ENCODE measurements at places on chromosomes 7 and 10. TPM values are rescaled to one million over a fixed set of nuclear protein-coding genes. Genes with fewer than 3 reads are reported as not detected.

DNA sequence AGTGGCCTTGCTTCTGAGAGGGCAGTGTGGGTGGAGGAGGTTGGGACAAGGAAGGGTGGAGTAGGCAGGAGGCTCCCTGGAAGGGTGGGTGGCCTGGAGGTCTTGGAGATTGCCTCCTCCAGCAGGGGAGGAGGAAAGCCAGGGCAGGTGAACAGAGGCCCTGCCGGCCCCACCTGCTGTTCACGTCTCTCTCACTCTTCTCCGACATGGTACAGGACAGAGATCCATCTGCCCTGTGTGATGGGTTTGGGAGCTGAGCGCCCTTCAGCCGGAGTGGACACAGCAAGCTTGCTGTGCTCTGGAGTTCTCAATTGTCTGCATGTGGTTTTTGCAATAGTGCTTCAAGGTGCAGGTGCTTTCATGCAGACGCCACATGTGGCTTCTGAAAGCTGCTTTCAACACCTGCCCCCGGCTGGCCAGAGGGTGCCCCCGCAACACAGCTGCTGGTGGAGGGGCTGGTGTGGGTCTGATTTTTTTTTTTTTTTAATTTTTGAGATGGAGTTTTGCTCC is 82.8 kb upstream of the GNA12 start:
- H3K4me1 ChIP-seq, result no peaks in the 10 kb centered on the region
- H3K27me3 ChIP-seq, result no peaks in the 10 kb centered on the region
- H3K36me3 ChIP-seq, result no peaks in the 10 kb centered on the region
- H3K4me3 ChIP-seq, result no peak overlapping the region

DNA sequence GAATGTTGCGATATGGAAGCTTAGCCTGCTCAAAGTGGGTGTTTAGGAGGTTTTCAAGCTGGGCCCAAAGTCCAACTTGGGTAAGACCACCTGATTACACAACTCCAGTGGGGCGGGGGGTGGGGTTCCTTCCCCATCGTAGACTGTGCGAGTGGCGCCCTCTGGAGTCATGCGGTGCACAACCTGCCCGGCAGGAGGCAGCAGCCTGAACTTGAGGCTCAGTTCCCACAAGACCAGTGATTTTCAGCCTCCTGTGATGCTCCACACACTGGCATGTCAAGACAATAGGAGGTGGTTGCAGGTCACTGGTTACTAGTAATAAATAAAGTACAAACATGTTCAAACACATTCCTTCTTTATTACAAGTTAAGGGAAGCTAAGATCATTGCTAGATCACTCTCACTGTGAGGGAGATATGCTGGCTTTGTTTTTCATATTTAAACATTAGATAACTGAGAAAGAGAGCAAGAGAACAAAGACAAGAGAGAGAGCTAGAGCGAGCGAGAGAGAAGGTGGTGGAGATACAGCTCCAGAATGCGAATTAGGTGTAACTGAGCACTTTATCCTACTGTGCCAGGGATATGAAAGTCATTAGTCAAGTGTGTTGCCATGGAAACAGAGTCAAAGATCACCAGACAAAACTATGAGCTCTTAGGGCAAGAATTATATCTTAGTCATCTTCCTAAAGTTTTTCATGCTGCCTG is 97.4 kb upstream of the BMPER start:
- H3K27me3 ChIP-seq, result no peaks in the 10 kb centered on the region
- DNase-seq, result peak; percentile 25
- H3K36me3 ChIP-seq, result no peaks in the 10 kb centered on the region
- H3K4me1 ChIP-seq, result peaks cover 3% of the 10 kb centered on the region

- H3K4me1 ChIP-seq, result peaks cover 5% of the 10 kb centered on the region
- no peak overlapping the region for H3K4me3 ChIP-seq
- peak; percentile 22 for DNase-seq
- H3K27me3 ChIP-seq, result no peaks in the 10 kb centered on the region
- H3K36me3 ChIP-seq, result no peaks in the 10 kb centered on the region
Measured at GRCh38 chr10:28737096-28737495, 59.8 kb downstream of the BAMBI start.

DNA sequence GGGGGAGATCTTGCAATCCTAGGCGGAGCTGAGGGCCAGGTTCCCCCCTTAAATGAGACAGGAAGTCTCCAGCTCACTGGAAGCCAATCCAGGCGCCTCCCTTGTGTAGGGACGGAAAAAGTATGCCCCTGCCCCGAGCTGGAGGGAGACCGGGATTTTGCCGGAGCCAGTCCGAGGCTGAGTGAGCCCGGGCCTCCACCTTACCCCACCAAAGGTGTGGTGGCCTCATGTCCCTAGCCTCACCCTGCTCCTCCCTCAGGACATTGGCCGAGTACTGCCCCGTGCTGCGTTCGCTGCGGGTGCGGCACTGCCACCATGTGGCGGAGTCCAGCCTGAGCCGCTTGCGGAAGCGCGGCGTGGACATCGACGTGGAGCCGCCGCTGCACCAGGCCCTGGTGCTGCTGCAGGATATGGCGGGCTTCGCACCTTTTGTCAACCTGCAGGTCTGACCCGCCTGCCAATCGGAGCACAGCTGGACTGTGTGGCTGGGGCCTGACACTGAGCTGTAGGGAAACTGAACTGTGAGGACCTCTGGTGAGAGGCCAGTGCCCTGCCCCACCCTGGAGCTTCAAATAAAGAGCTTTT is 2.0 kb downstream of the FBXL15 start:
- peak; percentile 83 for DNase-seq
- H3K4me1 ChIP-seq, result peaks cover 16% of the 10 kb centered on the region
- peak overlapping the region; percentile 77 for H3K4me3 ChIP-seq

DNA sequence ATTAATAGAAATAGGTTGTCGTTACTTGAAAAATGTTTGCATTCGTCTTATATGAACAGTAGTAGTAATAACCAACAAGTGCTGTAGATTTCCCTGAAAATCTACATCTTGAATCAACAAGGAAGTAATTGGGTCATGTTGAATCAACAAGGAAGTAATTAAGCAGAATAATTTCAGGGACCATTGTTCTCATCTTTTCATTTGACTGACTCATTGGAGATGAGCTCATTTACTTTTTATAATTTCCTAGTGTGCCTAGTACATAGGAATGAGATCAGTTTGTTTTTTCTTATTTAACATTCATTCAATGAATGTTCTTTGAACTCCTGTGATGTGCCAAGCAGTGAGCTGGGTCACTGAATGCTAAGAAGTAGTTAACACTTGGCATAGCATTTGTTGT is 8.2 kb downstream of the CLDN12 start:
- H3K4me3 ChIP-seq, result no peak overlapping the region
- no peak for DNase-seq
- H3K4me1 ChIP-seq, result no peaks in the 10 kb centered on the region
- peaks cover 14% of the 10 kb centered on the region for H3K36me3 ChIP-seq
- no peaks in the 10 kb centered on the region for H3K27me3 ChIP-seq

GRCh38 chr7:128922496-128923410 is 12.2 kb upstream of the KCP start:
- peaks cover 23% of the 10 kb centered on the region for H3K4me1 ChIP-seq
- H3K36me3 ChIP-seq, result no peaks in the 10 kb centered on the region
- no peak for DNase-seq
- no peak overlapping the region for H3K4me3 ChIP-seq

- no peaks in the 10 kb centered on the region for H3K36me3 ChIP-seq
- no peaks in the 10 kb centered on the region for H3K4me1 ChIP-seq
- DNase-seq, result no peak
- no peak overlapping the region for H3K4me3 ChIP-seq
Measured at GRCh38 chr7:113804475-113805095, 114.2 kb downstream of the PPP1R3A start.

GRCh38 chr10:114967071-114967470 is 29.1 kb downstream of the TRUB1 start:
- H3K36me3 ChIP-seq, result no peaks in the 10 kb centered on the region
- no peaks in the 10 kb centered on the region for H3K27me3 ChIP-seq
- H3K4me3 ChIP-seq, result no peak overlapping the region
- no peak for DNase-seq
- peaks cover 30% of the 10 kb centered on the region for H3K4me1 ChIP-seq

The INSYN2A gene
- not detected for total RNA-seq

The PSD gene
- total RNA-seq, result 0.09 TPM

The DYDC2 gene
- 6.9 TPM for total RNA-seq

The TMEM273 gene
- total RNA-seq, result not detected

Measured in neural progenitor cell (in vitro differentiated cells).